ENCODE measurements at places on chromosomes 4 and X.

DNA sequence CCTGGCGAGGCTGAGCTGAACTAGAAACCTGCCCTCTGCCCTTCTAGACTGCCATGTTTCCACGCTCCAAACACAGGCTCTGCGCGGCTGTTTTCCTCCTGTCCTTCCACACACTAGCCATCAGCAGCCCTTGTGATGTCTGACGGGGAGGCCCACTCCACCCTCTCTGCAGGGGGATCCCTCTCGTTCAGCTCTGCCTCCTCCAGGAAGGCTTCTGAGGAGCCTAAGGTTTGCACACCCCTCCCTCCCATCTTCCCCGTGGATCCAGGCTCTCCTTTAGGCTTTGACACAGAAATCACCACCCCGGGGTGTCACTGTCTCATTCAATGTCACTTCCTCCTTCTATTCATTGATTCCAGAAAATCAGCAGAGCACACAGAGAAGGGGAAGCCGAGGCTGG is 38.6 kb upstream of the CRMP1 start:
- DNase-seq: no peak

- no peak for DNase-seq
Measured at GRCh38 chr4:104457308-104457981, 37.2 kb downstream of the CXXC4 start.

DNA sequence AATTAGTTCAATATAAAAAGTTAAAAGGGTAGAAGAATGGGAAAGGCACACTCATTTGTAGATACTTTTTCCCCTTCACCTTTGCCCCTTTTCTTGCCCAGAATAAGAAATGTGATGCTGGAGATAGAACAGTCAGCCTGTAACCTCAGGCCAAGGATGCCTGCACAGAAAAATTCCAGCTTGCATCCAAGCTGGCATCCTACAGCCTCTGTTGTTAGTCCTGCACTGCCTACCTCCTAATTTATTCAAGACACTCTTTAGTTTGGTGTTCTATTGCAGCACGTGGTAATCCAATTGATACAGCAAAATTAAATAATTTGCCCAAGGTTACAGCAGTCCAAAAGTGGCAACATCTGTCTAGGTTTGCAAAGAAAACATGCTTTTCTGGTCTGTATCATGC is 9.7 kb upstream of the USO1 start:
- DNase-seq: no peak

DNA sequence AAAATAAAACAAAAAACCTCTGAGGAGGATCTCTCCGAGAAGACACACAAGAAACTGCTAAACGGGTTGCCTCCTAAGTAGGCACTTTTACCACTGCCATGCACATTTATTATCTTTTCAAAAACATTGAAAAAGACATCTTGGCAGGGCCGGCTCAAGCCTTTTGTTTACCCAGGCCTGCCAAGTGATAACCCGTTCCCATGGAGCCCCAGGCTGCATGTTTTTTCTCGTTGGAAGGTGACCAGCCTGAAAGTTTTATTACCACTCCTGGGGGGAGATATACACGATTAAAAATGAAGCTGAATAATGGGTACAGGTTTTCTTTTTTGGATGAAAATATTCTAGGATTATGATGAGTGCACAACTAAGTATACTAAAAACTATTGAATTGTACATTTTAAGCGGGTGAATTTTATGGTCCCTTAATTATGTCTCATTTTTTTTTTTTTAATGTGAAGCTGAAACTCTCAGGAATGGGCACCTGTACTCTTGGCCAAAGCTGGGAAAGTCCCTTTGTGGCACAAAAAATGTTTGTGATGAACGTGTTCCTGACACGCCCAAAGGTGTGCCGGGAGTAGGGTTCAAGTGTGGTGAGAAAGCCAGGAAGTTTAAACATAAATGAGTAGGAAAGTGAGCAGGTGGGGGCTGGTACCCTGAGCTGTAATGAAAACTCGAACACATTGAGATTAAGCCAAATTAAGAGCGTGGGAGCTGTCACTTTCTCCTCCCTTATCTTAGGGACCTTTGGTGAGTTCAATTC is 1.5 kb upstream of the MAP7D2 start:
- DNase-seq: no peak

DNA sequence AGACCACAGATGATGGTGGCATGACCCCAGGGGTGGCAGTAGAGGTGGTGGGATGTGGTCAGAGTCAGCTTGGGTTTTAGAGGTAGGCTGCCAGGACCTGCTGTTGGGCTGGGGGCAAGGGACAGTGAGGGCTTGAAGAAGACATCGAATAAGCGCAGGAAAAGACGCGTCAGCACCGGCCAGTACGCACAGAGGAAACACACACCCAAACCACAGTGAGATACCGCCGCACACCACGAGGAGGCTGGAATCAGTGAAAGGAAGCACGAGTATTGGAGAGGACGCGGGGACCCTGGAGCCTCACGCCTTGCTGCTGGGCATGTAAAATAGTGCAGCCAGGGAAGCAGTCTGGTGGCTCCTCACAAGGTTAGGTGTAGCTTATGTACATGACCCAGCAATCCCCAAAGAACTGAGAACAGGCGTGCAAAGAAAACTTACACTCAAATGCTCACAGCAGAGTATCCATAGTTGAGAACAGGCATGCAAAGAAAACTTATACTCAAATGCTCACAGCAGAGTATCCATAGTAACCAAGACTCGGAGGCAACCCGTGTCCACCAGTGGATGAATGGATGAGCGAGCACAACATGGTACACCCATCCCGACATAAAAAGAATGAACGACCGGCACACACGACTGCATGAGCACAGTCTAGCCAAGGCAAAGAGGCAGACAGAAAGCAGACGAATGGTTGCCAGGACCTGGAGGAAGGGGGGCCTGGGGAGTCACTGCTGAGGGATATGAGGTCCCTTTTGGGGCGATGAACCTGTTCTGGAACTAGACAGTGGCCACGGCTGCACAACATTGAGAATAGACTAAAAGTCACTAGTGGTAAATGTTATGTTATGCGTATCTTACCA is 13.3 kb downstream of the PDZD4 start:
- no peak for DNase-seq

GRCh38 chr4:39908284-39908683 is 69.4 kb downstream of the PDS5A start:
- DNase-seq: no peak

- DNase-seq: no peak
Measured at GRCh38 chr4:24513718-24514117, 70.6 kb downstream of the DHX15 start.

DNA sequence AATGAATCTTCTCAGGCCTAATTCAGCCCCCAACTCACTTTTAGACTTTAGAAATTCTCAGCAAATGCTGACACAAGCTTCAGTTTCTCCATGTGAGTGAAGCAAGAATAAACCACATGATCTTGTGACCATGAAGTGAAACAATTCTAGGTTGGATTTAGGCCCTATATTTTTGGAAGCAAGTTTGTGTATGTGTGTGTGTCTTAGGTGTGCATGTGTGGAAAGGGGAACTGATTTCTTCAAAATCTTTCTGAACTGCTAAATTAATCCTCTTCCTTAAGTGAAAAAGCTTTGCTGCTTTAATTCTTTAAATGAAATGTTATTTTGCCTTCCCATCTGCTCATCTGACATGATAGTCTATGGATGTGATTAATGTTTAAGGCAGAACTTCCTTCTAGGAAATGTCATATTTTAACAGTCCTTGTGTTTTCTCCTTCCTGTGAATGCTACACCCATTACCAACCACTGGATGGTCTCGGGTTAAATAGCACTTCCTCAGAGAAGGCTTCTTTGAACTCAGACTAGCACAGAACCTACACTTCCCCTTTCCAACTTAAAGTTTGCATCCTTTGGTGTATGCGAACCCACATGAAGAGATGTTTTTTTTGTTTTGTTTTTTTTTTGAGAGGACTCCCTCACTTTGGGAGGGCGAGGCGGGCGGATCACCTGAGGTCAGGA is 1.2 kb upstream of the TMEM144 start:
- no peak for DNase-seq

- DNase-seq: no peak
Measured at GRCh38 chr4:110142461-110142860, 56.0 kb downstream of the ELOVL6 start.

DNA sequence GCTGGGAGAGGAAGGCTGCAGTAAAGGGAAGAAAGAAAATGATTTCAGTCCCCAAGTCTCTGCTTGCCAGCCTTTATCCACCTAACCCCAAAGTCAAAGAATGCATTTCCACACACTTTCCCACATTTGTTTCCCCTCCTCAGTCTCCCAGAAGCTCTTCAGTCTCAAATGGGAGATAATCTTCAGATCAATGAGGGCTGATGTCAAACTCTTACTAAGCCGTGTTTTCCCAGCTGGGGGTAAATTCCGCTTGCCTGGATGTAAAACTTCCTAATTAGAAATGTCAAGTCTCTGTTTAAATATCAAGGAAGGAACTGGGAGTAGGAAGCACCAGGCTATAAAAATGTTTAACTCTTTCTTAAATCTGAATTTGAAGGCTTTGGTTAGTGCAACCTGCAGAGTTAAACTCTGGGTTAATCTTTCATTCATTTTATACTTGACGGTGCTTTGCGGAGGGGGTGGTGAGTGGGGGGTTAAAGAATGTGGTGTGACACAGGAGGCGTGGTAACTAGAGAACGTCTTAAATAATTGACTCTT is 601.4 kb upstream of the ACTRT1 start:
- DNase-seq: no peak

DNA sequence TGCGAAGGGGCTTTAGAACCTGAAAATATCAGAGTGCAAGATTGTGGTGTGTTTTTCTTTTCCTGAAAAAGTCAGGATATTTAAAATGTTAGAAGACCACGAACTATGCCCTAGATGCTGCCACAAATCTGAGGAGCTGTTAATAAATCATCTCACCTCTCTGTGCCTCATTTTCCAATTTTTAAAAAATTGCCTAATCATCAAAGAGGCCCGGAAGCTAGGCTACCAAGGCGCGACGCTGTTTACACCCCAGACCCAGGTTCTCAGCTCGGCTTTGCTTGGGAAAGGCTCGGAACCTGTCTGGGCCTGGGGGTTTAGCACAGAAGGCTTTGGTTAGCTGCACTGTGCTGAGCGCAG is 409.6 kb downstream of the BCOR start:
- no peak for DNase-seq

DNA sequence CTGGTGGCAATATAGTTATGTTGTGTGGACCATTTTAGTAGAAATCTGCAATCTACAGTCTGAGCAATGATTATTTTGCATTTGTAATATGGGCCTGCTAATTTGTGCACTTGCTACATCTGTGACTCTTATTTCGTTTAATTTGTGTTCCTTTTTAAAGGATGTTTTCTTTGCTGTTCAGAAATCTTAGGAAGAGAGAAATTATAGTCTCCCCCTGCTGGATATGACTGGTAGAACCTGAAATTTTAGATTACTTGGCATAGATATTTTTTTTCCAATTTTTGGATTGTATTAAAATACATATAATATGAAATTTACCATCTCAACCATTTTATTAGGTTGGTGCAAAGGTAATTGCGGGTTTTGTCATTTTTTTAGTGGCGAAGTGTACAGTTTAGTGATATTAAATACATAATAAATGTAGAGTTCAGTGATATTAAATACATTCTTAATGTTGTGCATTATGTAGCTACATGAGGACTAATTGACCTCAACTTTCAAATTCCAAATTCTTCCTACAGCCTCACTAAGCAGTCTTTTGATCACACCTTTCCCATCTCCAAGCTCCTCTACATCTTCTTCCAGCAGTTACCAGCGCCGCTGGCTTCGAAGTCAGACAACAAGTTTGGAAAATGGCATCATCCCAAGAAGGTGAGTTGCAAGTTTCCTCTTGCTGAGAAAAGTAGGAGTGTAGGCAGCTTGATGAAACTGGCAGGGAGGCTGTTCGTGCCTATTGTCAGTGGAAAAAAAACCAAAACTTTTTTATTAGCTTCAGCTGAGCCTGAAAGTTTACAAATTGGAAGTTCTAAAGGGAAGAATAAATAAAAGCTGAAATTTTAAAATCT is 82.2 kb downstream of the FNIP2 start:
- no peak for DNase-seq

Data from GM06990 (cell line).